T-helper 9 cell (primary cell): ENCODE measurements at places on chromosomes 2 and 18.

DNA sequence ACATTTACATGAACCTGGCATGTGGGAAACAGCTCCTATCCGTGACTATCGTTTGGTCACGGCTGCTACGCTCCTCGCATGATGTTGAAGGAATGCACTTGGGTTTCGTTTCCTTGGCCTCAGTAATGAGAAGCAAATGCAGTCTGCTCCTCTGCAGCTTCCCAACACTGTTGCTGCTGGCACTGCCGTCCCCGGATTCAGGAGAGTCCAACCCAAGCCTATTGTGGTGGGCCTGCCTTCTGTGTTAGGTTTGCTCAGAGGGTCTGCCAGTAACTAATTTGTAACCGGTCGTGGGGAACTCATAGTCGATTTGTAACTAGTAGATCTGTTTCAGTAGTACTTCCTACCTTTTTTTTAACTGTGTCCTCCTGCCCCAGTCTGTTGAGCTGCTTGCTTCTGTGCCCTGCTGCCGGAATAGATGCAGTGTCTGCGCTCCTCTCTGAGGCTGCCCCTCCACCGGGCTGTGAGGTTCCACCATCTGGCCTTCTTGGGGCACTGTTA is 58.4 kb downstream of the WDSUB1 start:
- no peak for DNase-seq

DNA sequence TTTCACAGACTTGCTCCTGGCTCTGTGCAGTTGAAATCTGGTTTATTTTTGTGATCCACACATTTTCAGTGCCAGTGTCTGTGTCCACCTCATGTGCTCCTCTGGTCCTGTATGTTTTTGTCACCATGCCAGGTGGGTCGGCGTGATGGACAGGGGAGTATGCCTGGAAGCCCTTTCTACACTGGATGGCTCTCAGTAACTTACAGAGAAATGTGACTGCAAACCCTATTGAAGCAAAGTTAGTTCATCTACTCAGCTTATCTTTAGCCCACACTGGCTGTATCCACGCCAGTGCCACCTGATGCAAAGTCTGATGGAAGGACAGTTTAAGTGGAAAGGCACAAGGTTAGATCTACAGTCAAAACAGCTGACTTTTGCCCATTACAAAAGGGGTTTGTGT is 4.3 kb downstream of the IMPA2 start:
- DNase-seq: no peak

DNA sequence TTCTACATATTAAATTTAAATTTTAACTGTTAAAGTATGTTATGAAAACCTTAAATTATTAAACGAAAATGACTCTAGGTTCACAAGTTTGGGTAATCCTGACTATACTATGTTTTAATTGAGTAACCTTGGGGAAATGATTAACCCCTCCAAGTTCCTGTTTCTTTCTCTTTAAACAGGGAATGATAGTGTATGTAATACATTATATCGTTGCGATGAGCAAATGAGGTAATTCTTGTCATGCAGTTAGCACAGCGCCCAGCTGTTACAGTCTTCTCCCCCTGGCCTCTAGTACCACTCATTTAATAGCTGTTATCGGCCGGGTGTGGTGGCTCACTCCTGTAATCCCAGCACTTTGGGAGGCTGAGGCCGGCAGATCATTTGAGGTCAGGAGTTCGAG is 80.4 kb downstream of the MTA3 start:
- no peak for DNase-seq

DNA sequence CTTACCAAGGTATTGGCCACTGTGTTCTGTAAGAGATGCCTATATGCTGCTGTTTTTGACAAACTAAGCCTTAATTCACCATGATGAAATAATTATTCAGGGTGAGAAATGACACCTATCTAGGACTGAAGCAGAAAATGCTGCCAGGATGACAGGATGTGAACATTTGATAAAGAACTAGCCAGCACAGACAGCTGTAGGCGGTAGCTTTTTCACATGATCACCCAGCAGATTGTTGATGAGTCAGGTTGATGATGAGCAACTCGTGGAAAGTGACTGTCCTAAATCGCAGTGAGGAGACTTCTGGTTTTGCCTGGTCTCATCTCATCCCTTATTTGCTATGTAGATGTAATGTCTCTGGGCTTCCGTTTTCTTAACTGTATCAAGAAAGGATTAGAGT is 144.1 kb downstream of the PRPF40A start:
- DNase-seq: no peak

DNA sequence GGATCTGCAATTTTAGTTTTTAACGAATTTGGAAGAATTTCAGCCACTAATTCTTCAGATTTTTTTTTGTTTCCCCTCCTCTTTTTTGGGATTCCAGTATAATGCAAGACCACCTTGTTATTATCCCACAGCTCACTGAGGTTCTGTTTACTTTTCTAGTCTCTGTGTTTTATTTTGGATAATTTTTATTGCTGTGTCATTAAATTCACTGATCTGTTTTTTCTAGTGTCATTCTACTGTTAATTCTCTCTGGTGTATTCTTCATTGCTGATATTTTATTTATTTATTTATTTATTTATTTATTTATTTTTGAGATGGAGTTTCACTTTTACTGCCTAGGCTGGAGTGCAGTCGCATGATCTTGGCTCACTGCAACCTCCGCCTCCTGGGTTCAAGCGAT is 32.2 kb downstream of the UBR3 start:
- DNase-seq: no peak

DNA sequence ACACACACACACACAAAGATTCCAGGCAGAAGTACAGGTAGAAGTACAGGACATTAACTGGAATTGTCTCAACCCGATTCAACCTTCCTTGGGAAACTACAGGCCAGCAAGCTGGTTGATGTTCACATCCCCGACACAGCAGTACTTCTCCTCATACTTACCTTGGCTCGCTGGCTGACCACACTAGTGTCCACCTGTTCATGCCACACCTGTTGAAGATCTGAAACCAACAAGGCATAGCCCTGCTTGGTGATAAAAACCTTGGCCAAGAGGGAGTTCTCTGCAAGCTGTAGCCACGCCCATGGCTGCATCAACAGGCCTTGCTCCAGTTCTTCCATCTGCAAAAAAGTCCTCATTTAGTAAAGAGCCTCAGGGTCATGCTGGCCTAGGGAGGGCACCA is 2.6 kb downstream of the NHEJ1 start:
- DNase-seq: no peak

GRCh38 chr2:33929467-33929866 is 330.4 kb upstream of the FAM98A start:
- no peak for DNase-seq

DNA sequence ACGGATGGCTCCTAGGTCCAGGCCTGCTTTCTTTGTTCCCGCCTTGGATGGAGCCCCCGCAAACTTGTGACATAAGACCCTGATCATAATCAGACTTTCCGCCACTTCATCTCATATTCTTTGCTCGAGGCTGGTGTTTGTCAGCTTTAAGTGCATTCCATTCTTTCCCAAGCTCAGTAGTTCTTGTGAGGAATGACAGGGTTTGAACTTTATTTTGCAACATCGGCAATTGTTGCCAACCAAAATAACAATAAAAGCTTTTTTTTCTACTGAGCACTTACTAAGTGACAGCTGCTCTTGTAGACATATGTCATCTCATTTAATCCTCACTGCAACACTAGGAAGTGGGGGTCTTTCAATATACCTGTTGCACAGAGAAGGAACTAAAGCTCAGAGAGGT is 178.8 kb upstream of the ST6GAL2 start:
- DNase-seq: no peak

GRCh38 chr2:162090109-162090508 is 16.1 kb upstream of the DPP4 start:
- DNase-seq: no peak

- DNase-seq: no peak
Observed at GRCh38 chr2:231222318-231223000, 24.0 kb downstream of the ARMC9 start.

DNA sequence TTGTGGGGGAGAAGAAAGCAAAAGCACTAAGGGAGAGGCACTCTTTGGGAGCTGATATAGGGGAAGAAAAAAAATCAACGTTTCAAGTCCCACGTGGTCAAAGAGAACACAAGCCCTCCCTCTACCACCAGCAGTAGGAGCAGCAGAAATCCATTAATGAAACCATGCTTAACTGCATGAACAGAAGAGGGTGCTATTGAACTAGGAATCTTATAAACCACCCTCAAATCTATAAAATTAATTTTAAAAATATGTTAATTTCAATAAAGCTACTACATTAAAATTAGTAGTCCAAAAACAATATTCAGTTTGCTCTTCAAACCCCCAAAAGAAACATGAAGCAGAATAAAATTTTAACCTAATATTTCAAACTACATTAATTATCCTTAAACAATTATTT is 147.8 kb downstream of the TMEM18 start:
- no peak for DNase-seq
